ENCODE measurements at places on chromosomes 11 and 22.

GRCh38 chr11:74929431-74930363, 19.2 kb downstream of the XRRA1 start:
- DNase-seq: peak; percentile 58

DNA sequence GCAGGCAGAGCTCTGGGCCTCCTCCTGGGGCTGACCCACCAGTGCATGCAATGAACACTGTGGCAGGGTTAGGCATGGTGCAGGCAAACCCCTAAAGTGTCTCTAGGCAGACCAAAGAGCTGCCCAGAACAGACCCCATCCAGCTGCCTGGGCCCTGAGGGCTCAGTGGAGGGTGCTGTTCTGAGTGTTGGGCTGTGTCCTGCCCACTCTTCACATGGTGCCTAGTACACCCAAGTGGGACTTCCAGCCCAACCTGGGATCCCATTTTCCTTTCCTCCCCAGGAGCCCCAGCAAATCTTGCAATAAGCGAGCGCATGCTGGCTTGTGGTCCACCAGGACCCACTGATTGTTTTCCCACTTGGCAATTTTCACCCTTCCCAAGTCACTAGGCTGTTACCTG, 26.4 kb downstream of the ARVCF start:
- DNase-seq: no peak

GRCh38 chr11:116502641-116503061, 270.1 kb downstream of the BUD13 start:
- DNase-seq: no peak

DNA sequence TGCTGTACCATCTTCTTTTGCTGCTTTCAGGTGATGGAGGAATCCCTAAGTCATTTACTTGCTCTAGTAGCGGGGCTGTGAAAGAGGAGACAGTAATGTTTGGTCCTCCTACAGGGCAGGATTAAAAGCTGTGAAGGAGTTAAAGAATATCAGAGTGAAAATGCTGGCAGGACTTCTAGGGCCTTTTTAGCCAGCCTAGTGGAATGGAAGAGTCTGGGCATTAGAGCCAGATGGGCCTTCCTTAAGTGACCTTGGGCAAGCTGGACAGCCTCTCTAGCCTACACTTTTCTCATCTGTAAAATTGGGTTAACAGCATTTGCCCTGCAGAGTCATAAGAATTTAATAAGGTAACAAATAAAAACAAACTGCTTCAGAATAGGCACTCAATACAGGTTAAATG, 114.7 kb downstream of the RBFOX2 start:
- no peak for DNase-seq

DNA sequence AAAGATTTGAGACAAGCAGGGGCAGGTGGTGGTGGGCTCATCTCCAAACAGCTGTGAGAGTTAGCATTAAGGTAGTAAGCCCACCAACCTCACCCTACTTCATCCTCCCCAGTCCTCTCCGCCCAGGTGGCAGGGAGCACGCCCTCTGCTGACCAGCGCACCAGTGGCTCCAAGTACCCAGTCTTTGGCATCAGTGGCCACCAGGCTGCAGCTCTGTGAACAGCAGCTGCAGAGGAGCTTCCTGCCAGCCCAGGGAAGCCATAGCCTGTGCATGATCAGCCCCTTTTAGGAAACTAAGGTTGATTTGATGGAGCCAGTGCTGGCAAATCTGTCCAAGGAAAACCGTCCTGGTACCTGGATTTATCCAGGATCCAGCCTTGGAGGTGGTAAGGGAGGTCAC, 21.7 kb downstream of the CAVIN3 start:
- no peak for DNase-seq

GRCh38 chr11:79402912-79403311, 37.9 kb downstream of the TENM4 start:
- DNase-seq: no peak

- peak; percentile 8 for DNase-seq
These were observed at the start of gene AMPD3 for GRCh38 chr11:10454878-10455631. Gene AMPD3 (plus strand): TSS chr11:10455264. CDS start chr11:10461520, 6,256 bp downstream.

- DNase-seq: no peak
These were observed 98.4 kb downstream of the ZNF280B start for GRCh38 chr22:22410121-22410520.

DNA sequence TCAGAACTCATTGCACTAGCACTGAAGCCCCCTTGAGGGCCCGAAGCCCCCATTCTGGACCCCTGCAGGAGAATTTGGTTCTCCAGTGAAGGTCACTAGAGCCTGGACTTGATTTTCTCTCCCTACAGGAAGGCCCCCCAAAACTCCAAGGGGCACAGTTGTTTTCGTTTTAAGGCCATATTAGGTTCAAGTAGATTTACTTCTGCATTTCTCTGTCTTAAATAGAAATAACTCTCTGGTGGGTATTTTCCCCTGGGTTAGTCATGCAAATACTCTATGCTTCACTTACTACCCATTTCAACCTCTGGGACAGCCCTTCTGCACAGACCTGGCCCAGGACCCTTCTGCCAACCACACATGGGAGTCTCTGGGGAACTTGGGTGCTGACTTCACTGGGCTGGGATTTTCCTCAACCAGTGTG, 41.6 kb downstream of the WEE1 start:
- no peak for DNase-seq

DNA sequence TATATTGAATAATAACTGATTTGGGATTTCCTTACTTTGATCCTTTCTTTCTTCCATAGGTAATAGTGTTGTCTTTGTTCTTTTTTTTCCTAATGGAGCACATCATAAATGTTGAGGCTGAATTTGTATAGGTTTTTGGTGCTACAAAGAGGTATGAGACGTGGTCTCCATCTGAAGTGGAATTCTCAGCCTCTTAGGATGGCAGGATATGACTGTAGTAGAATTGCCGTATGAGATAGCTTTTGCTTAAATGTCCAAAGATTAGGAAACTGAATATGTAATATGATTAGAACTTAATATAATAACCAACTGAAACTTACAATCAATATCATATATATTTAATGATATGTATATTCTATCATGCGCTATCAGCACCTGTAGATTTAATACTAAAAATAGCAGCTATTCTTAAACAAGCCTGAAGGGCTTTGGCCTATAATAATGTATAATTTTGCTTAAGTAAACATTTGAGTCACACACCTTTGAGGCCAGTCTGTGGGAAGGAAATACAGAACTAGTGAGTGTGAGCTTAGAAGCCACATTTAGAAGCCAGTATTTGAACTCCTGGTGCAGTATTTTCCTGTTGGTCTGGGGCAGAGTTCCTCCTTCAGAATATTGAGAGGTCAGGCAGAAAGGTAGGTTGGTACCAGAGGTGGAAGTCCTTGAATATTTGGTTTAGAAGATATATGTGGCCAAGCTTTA, 62.6 kb downstream of the SWAP70 start:
- DNase-seq: no peak

GRCh38 chr11:21927628-21928027, 265.3 kb upstream of the ANO5 start:
- no peak for DNase-seq

DNA sequence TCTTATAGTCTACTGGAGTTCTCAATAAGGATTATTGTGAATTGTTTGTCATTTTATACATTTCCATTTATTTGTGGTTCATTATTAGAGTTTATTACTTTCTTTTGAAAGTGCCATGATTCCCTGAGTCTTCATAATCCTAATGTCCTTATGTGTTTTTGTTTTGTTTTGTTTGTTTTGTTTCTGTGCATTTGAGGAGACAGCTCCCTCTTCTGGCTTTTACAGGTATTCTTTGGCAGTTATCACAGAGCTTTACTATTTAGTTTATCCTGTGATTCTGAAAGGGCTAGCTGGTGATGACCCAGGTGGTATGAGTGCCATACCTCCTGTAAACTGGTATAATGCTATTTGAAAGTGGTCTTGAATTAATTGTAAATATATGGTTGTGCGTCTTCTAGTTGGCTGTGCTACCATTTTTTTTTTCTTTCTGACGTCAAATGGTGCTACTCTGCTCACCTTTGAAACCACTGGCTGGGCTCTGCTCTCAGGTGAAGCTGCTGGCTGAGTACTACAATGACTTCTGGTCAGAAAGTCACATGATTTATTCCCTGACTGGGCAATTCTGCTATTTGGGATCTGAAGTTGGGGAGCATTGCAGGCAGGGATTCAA, 751.2 kb downstream of the JRKL start:
- DNase-seq: no peak

DNA sequence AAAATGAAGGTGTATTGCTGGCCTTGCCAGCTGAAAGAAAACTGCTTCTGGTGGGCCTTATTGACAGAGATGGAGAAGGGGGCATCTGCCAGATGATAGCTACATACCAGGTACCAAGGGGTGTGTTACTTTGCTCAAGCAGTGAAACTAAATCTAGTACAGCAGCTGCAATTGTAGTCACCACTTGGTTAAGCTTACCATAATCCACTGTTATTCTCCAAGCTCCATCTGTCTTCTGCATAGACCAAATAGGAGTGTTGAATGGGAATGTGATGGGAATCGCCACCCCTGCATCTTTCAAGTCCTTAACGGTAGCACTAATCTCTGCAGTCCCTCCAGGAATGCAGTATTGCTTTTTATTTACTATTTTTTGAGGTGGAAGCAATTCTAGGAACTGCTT, 45.8 kb upstream of the LIN7C start:
- no peak for DNase-seq

- no peak for DNase-seq
These were observed 145.1 kb upstream of the OPCML start for GRCh38 chr11:133677387-133677786.

GRCh38 chr11:119378851-119379465, 2.5 kb downstream of the USP2 start:
- DNase-seq: no peak

GRCh38 chr22:44620129-44620840, 81.7 kb upstream of the PRR5 start:
- DNase-seq: peak; percentile 58

GRCh38 chr11:99632969-99633368, 612.2 kb downstream of the CNTN5 start:
- no peak for DNase-seq

- DNase-seq: no peak
These were observed 52.1 kb upstream of the SHANK2 start for GRCh38 chr11:71304491-71304890.

- DNase-seq: no peak
These were observed 65.8 kb downstream of the ST3GAL4 start for GRCh38 chr11:126421271-126421671.

GRCh38 chr22:46969491-46969890, 207.0 kb downstream of the TBC1D22A start:
- peak; percentile 7 for DNase-seq

DNA sequence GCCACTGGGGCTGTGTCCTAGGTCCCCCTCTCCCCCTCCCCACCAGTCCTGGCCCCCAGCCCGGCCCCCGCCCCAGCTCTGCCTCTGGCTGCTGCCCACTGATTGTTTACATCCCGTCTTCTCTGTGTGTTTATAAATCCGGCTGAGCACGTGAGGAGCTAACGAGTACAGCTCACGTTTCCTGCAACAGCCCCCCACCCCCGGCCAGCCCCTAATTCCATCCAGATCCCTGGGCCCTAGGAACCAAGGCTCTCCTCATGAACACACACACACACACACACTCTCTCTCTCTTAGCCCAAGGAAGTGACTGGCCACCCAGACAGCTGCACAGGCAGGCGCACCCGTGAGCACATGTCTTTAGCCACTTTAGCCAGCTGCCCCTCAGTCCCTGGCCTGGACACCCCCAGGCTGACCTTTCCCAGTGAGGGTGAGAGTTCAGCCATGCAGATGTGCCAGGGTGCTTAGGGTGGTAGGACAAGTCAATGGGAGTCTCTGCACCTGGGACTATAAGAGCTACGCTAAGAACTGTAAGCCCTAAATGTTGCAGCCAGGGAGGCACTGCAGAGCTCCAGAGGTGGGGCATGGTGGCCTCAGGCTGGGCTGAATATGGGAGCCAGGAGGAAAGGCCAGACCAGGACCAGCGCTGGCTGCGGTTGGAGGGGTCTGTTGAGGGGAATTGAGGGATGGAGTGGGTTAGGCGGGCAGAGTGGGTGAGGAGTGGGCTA, 2.9 kb downstream of the CLCF1 start:
- no peak for DNase-seq

GRCh38 chr22:40396882-40397281, 26.5 kb downstream of the SGSM3 start:
- no peak for DNase-seq

DNA sequence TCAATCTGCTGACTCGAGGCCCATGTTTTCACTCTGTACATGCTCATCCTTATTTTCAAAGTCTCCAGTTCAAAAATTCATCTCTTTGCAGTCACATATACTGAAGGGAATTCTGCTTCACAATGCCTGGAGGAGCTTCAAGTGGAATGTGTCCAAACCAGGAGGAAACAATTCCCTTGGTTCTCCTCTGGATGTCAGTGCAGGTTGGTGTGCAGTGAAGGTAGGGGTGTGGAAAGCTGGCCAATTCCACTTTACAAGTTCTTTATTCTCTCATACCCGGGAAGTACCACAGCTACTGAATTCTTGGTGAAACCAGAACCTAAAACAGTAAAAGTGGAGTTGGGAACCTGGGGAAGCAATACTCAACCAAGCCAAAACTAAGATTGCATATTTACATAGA, 57.3 kb downstream of the BDNF start:
- DNase-seq: no peak

DNA sequence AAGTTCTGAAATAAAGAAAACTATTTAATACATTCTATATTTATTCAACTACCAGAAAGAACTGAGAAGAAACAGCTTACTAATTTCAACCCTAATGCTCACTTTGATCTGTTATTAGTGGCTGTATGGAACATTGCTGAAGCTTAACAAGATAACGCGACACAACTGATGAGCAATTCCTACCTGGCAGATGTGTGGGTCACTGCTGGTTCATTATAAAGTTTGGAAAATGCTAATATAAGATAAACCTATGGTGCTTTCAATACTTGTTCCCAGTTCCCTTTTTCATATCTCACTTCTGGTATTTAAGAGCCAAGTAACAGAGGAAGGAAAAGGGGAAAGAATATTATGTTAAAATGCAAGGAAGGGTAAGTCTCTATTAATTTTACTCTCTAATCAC, 10.5 kb downstream of the CTSC start:
- DNase-seq: no peak

GRCh38 chr11:21072558-21072957, 403.2 kb downstream of the NELL1 start:
- no peak for DNase-seq

GRCh38 chr22:22059291-22060002, 76.9 kb upstream of the TOP3B start:
- DNase-seq: no peak

DNA sequence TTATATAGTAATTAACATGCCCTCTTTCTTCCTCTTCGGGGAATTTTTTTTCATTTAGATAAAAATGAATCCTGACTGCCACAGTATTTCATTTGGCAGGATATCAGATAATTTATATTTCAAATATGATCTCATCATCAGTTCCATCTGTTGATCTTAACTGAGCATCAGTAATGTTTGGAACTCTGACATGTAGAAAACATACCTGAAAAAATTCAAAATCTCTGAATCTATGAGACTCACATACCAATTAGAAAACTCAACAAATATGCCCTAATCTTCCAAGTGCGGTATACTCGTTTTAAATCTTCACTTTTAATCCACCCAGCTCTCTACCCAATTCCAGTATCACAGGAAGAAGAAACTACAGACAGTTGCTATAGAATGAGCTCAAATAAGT, 161.9 kb downstream of the MSANTD4 start:
- DNase-seq: no peak

All from activated T-cell treated with anti-CD3 and anti-CD28 coated beads for 24 hours (primary cell).